ENCODE measurements at places on chromosomes 3 and 15. TPM values are rescaled to one million over a fixed set of nuclear protein-coding genes. Genes with fewer than 3 reads are reported as not detected.

CD200R1 gene
- total RNA-seq: 11.6 TPM

ZFAND6 gene
- 58.3 TPM for total RNA-seq

A4GNT gene
- total RNA-seq: not detected

PLA1A gene
- total RNA-seq: 0.19 TPM

ESYT3 gene
- total RNA-seq: 0.19 TPM

STRA6 gene
- not detected for total RNA-seq

HGD gene
- total RNA-seq: 2.0 TPM

ZIC1 gene
- total RNA-seq: not detected

TEX55 gene
- total RNA-seq: not detected

CASR gene
- total RNA-seq: not detected

Data from activated naive CD8-positive, alpha-beta T cell treated with anti-CD3 and anti-CD28 coated beads, Interleukin-2, amount 10 ng/mL, durations not matched to agents 7 days and 5 days (primary cell).